SHP77 treated with DMSO at 0.1 percent for 48 hours (cell line): ENCODE measurements at places on chromosomes 4 and X.

DNA sequence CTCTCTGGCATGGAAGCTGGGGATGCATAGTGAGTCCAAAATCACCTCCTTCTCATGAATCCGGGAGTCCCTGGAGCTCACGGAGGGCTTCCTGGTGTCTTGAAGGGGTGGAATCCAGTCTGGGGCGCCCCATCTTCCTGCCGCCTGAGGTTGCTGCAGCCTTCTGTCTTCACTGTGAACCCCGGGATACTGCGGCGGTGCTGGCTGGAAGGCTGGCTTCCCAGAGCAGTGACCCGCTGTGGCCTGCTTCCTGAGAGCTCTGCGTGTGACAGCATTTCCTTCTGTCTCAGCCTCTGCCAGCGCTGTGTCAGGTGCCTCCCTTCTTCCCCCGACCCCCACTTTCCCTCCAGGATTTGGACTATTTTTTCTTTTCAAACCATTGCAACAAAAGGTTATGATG, 98.8 kb upstream of the STOX2 start:
- DNase-seq, result no peak

DNA sequence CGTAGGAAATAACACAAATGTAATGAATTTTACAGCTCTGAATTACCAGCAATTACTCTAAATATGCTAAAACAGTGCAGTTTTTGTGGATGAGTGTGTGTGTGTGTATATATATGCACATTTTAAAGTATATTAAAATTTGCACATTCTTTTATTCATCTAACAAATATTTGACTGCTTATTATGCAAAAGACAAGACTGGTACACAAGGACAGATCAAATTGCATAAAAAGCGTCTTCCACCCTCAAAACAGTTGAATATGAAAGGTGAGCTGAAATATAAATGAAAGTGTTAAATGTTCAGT, 13.9 kb downstream of the ZAR1 start:
- no peak for DNase-seq

DNA sequence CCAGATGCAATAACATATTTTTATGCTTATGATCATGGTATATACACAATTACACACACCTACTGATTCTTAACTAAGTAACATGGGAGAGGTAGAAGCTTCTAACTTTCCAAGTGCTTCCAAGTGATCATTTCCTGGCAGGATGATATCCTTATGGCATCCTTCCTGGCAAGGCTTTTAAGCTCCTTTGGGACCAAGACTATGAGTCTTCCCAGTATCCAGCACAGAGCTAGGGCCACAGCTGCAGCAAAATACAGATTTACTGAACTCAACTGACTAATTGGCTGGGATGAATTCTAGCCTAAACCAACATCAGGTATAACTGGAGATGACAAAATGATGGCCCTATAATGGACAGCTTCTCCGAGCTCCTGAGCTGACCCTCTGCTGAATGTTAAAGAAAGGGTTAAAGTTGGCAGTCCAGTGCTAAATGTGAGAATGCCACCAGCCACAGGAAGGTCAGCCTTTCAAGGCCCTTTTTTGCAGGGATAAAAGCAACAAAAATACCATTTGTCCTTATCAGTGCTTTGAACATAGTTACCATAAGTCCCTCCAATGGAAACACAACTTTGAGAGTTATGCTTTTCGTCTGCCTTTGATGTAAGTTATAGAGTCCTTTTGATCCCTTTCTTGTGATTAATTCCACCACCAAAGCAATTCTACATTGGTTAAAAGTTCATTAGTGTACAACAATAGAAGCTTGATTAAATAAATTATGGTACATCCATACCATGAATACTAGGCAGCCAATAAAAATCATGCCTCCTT, 73.4 kb downstream of the MGST2 start:
- DNase-seq, result no peak

DNA sequence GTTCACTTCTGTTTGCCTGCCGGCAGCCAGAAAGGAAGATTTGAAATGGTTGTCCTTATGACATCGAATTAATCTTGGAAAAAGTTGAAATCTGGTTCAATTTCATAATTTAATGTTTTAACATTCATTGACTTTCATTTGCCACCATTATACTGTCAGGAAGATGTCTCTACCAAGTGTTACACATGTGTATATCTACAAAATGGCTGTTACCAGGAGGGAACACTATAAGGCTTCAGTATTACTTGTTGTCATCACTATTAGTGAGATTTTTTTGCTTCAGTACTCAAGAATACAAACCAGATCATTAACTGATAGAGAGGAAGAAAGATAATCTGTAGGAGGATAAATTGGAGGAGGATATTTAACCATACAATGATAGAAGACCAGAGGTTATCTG, 71.2 kb downstream of the TSPAN7 start:
- no peak for DNase-seq

- no peak for DNase-seq
These were observed 76.8 kb downstream of the IL15 start for GRCh38 chr4:141713185-141713584.

GRCh38 chr4:113064244-113064643, 14.8 kb downstream of the ANK2 start:
- DNase-seq, result peak; percentile 87

GRCh38 chr4:71430609-71431008, 91.8 kb downstream of the SLC4A4 start:
- no peak for DNase-seq

- DNase-seq, result no peak
These were observed 35.1 kb upstream of the CABS1 start for GRCh38 chr4:70299643-70300042.

DNA sequence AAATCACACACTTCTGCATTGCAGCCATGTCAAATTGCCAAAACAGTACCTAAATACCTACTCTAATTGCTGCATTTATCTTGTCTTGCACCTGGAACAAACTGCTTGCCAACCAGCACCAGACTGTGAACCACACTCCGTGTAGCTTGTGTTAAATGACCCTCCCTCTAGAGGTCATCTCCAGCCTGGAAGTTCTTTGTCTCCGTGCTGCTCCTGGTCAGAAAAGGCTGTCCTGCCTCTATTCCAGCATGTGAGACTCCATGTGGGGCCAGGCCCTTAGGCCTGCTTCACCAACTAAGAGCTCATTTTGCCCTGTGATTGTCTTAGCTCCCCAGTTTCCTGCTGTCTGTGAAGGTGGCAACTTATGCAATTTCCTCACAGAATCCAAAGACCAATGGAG, 28.3 kb downstream of the CNGA2 start:
- no peak for DNase-seq

GRCh38 chrX:47900833-47901232, 64.1 kb downstream of the ZNF81 start:
- DNase-seq, result no peak
